ENCODE measurements at places on chromosomes 11 and 22.

GRCh38 chr11:86103808-86104207 is 34.9 kb upstream of the PICALM start:
- no peak for DNase-seq

- DNase-seq: no peak
Measured at GRCh38 chr11:105282658-105283057, 143.1 kb upstream of the CARD18 start.

GRCh38 chr11:88651556-88651955 is 314.0 kb upstream of the CTSC start:
- DNase-seq: no peak

DNA sequence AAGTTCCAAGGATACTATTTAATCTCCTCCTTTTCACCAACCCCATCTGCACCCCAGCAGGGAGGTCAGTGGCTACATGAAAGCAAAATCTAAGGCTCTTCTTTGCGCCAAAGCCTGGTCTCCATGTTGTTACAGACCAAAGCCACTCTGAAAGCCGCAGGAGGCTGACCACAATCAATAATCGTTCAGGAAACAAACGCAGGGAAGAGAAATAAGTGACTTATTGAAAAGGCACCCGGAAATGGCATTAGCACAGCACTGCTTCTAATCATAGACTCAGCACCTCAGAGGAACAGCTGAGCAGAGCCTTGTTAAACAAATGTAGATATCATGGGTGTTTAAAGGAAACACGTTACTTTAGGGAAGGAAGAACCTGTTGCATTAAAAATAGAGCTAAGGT is 183.9 kb downstream of the KIRREL3 start:
- no peak for DNase-seq

- no peak for DNase-seq
Measured at GRCh38 chr11:133893381-133893780, 48.1 kb upstream of the SPATA19 start.

GRCh38 chr11:35969089-35970042 is 25.5 kb downstream of the LDLRAD3 start:
- peak; percentile 12 for DNase-seq

DNA sequence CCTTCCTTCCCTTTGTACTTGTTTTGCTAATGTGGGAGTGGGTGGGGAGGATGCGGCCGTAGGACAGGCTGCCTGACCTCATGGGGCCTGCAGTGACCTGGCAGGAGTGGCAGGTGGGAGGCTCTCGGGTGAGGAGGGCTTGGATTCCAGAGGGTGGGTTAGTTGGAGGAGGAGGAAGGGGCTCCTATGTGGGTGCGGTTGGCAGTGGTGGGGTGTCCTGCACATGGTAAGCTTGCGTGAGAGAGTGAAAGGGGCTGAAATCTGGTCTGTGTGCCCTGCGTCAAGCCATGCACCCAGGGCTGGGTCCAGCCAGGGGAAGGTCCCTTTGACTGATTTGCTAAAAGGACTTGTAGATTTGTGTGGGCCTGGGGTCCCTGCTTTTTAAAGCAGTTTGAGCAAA is 90.7 kb upstream of the OR4B1 start:
- DNase-seq: no peak

GRCh38 chr11:71283971-71284441 is 31.6 kb upstream of the SHANK2 start:
- no peak for DNase-seq
